ENCODE measurements at places on chromosomes 6 and 20.
A peak's percentile ranks its signal among the peaks of the same experiment; 100 is the strongest.

DNA sequence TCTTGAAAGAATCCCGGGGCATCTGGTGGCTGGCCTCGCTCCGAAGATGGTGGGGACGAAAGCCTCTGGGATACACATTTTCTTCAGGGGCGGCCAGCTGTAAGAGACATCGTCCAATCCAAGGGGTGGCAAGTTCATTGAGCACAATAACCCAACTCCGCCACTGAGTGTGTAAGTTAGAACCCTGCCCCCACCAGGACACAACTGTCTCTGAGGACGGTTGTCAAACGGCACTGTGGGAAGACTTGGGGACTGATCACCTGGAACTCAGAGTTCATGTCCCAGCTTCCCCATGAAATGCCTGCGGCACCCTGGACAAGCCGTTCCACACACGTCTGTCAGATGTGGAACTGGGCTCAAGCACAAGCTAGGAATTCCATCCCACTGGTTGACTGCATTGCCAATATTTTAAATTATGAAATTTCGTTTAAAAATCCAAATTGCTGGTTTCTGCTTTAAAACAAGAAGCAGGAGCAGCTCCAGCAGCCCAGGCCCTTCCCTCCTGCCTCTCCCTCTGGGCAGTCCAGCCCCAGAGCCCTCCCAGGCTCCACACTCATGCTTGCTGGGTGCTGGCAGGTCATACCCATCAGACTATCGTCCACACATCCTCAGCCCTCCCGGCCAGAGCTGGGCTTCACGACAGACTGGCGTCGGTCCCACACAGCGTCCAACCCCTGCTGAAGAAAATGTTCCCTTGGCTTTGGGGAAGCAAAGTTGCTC, 80.9 kb upstream of the AFDN start:
- DNase-seq: no peak

GRCh38 chr20:38007526-38007925, 25.7 kb downstream of the TTI1 start:
- DNase-seq: no peak

DNA sequence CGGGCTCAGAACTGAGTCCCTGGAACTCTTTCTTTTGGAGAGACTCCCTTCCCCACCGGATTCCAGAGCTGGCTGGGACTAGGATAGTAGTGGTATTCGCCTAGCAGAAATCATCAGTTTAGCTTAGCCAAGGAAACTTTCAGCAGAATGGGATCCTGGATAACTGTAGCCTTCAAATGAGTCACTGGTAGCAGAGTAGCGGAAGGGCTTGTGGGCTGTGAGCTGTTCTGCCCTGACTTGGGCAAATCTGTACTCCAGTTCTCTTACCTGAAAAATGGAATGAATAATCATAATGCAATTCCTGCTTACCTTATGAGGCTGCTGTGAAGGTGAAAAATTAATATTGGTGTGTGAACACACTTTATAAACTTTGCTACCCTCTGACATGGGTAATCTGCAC, 244.3 kb upstream of the CHD6 start:
- no peak for DNase-seq

DNA sequence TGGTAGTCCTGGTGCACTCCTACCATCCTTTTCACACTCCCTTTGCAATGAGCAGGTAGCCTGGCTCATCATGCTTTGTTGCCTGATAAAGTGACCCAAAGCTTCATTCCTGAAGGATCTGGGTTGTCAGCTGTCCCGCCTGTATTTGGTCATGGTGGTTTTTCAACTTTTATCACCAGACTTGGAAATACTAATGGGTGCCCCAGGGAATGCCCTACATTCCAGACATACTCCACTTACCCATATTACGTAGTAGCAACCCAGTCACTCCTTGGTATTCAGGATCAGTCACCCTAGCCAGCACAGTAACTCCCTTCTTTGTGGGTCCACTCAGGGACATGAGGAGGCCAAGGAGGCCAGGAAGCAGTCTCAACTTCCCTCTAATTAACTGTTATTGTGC, 199.2 kb downstream of the MAFB start:
- DNase-seq: no peak

DNA sequence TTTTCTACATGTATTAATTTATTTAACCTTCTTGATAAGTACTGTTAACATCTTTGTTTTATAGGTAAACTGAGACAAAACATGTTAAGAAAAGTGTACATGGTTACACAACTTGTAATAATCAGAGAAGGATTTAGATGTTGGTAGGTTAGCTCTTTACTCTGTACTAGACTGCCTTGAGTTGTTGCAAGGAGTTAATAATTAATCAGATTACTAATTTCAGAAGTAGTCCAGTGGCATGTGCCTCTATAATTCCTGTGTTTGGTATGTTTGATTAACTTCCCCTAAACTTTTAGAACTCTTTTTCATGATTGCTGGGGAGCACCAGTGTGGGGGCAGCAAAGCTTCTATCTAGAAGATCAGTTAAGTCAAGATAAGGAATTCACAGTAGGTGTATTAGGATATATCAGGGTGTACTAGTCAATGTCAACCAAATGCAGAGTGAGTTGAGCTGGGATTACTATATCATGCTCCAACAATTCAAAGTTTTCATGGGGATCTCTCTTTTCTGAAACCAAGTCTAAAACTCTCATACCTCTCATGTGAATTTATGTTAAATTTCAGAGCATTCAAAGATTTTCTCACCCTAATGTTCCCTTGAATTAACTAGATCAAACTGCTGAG, 129.7 kb upstream of the AHI1 start:
- no peak for DNase-seq

DNA sequence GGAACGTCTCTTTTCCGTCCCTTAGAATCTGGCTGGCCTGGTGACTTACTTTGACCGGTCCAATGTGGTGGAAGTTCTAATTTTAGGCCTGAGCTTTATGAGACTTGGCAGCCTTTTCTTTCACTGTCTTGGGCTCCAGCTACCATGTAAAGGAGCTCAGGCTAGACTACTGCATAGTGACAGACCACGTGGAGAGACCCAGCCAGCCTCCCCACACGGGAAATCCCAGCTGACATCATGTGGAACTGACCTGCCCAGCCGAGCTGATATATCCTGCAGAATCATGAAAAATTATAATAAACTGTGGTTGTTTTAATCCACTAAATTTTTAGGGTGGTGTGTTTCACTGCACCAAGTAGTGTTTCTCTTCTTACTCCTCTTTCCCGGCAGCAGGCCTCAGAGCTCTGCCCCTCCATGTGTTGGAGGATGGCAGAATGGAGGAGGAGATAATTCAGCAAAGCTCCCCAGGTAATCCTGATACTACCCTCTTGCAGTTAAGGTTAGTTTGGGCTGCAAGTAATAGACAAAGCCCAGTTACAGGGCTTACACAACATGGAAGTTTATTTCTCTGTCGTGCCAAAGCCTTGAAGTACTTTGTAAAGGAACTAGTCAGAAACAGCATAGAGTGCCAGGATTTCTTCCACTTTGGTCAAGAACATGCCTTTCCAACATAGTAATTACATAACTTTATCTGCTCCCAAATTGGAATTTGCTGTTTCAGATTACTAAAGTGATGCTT, 87.5 kb downstream of the SH3BGRL2 start:
- no peak for DNase-seq

DNA sequence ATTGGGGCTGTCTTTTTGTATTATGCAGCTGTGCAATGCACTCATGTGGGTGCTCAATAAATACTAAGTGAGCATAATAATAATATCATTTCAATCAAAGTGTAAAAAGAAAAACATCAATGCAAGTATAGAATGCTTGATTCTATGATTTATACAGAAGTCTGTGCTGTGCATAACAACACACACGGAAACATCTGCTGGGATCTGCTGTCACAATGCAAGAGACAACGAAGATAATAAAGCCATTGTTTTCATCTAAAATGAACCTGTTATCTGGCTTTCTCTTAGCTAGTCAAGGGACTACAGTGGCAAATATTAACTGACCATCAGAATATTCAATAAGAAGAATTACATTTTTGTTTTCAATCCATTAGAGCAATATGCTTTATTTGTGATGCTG, 1156.9 kb upstream of the MAP3K7 start:
- peak; percentile 21 for DNase-seq

DNA sequence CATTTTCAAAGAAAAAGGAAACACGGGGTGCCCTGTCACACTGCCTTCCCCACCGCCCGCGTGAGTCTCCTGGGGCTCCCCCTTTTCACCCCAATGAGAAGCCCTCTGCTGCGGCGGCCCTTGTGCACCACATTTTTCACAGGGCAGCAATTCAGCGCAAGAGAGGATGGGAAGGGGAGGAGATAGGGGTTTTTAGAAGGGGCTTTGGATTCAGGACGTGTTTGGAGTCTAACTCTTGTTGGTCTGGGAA, 726 bp upstream of the ARFGEF3 start:
- DNase-seq: no peak

Measured in globus pallidus (tissue), 1 donor.